ENCODE measurements at places on chromosomes 4 and X.

DNA sequence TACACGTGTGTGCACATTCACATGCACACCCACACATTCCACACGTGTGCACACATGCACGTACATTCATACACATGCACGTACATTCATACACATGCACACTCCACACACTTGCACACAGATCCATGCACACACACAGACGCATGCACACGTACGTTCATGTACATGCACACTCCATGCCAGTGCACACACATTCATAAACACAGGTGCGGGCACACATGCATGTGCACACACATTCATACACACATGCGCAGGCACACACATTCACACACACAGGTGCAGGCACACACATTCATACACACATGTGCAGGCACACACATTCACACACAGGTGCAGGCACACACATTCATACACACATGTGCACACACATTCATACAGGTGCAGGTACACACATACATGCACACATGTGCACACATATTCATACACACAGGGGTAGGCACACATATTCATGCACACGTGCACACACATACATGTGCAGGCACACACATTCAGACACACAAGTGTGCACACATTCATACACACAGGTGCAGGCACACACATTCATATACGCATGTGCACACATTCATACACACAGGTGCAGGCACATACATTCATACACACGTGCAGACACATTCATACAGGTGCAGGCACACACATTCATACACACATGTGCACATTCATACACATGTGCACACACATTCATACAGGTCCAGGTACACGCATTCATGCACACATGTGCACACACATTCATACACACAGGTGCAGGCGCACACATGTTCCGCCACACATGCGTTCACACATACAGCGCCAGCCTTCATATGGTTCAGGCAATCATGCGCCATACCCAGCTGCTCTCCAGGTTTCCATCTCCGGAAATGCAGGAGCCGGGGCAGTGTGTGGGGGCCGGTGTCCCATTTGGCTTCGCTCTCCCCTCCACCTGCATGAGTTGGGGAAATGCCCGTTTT is 124.8 kb downstream of the HMX1 start:
- no peak for DNase-seq

GRCh38 chrX:38987198-38987651 is 186.0 kb downstream of the MID1IP1 start:
- no peak for DNase-seq

DNA sequence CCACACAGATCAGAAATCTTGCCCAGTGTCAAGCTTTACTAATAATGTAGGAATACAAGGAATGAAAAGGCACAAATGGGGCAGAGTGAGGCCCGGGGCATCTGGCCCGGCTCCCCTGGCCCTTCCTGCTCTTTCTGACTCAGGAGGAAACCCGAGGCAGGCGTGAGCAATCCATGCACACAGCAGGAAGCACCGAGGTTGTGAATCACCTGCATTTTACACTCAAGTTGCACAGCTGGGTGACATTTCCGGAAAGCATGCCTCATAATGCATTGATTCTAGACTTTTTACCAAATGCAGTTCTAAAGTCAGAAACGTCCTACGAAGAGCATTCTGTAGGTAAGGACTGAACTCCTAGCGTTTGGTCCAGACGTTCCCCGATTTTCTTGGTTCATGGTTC is 38.9 kb downstream of the PRIMPOL start:
- no peak for DNase-seq

GRCh38 chr4:8152865-8153257 is 5.8 kb downstream of the ABLIM2 start:
- no peak for DNase-seq

GRCh38 chrX:115023811-115024210 is 6.4 kb upstream of the IL13RA2 start:
- DNase-seq, result no peak

GRCh38 chrX:35665311-35665710 is 132.8 kb upstream of the MAGEB16 start:
- DNase-seq, result no peak

DNA sequence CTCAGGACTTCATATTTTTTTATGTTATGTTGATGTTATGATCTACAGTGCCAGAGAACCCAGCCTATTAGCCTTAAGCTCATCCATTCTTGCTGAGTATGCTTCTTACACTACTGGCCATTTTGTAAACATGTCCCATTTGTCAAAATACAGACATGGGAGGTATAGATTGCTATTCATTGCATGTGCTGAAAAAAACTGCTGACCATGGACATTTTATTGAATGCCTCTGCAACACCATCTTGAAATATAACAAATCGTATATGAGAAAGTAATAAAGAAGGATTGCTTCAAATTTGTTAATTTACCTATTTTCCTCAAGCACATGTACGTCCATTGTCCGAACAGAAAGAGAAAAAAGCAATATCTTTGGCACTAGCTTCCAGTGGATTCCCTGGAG is 91.5 kb upstream of the FAM47A start:
- DNase-seq, result no peak

DNA sequence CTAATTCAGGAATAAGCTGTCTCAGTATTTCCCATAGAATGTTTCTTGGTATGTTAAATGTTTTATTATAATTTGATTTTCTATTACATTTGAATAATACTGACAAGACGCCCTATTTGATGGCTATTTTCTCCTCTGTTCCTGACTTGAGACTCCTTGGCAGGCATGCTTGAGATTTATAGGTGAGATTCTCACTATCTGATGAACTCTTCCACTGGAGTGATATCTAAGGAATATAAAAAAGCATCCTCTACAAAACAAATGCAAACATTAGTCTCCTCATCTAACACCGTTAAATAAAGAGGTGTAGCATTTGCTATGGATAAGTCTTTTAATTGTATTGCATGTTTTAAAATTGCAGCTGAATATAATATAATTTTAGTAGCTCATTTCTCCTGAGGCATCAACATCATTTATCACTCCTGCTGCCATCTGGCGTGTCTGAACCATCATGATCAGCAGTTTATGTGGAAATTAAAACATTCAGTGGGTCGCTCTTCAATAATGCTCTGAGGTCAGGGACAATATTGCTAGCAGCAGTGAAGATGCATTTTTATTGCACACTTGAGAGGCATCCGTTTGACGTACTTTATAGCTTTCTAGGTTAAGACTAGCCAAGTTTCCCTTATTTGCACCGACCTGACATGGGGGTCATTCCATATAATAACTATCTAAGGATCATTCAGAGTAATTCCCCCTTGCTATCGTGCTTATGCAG is 210.4 kb upstream of the GALNTL6 start:
- DNase-seq, result no peak

GRCh38 chr4:48787056-48787455 is 7.0 kb upstream of the FRYL start:
- DNase-seq, result no peak

GRCh38 chr4:143359644-143360193 is 23.0 kb downstream of the GAB1 start:
- no peak for DNase-seq

- no peak for DNase-seq
Observed at GRCh38 chr4:121144021-121144420, 20.1 kb downstream of the TNIP3 start.

GRCh38 chrX:153307276-153308178 is 14.0 kb downstream of the PNMA6F start:
- no peak for DNase-seq

DNA sequence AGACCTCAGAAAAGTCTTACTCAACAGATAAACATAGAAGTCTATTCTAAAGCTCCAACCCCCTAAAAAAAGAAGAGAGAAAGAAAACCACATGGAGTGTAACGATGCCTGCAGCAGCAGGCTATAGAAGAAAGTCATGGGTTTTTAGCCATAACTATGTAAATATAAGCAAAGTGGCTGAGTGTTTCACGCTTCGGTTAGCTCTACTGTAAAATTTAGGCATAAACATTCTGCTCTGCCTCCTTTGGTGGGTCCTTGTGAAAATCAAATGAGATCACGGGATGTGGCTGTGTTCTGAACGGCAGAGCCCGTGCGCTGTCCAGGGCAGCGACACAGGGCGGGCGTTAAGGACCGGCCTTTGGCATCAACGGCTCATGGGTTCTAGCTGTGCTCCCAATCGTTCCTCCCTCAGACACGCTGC is 78.4 kb downstream of the IRF2 start:
- no peak for DNase-seq

DNA sequence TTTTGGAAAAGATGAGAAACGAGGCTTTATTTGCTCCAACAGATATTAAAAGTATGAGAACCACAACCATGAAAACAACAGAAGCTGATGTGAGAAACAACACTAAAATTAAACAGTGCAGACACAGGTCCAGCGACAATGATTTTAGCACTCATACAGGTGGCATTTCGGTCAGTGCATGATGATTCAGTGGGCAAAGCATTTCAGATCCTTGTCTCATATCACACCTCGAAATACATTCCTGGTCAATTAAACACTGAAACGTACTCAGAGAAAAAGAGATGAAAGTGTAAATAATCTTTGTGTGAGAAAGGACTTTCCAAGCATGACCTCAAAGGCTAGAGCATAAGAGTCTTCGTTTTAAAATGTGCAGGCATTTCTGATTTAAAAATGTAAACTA is 85.2 kb downstream of the ACOX3 start:
- DNase-seq, result no peak

DNA sequence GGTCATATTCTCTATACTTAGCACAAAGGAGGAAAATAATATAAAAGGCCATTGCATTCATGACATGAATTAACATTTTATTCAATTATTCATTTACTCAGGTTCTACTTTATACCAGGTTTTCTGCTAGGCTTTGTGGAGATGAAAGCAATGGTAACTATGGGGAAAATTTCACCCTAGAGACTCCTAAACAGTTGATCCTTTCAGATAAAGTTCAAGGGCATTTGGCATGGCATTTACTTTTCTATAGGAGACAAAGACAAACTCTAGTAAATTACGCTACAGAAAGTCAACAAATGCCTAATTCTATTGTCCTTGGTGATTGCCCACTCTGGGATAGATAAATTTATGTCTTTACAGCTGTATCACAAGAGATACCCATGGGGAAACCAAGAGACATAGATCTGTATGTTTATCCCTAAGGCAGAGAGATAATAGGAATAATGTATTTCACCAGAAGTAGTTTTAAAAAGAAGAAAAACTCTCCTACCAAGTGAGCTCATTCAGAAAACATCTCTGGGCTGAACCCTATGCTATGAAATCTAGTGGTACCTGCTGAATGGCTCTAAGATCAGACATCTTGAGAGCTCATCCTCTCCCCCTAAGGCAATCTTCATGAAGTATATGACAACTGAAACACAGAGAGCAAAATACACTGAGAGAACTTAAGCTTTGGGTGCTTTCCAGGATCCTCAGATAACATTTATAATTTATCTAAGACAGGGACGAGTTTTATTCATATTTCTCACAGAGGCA is 316.7 kb downstream of the ANTXR2 start:
- DNase-seq, result no peak

GRCh38 chrX:153851981-153852380 is 21.6 kb upstream of the PDZD4 start:
- no peak for DNase-seq

- DNase-seq, result no peak
Observed at GRCh38 chr4:132065940-132066495, 1083.1 kb upstream of the PCDH10 start.

- no peak for DNase-seq
Observed at GRCh38 chr4:52244103-52244775, 193.1 kb downstream of the SPATA18 start.

DNA sequence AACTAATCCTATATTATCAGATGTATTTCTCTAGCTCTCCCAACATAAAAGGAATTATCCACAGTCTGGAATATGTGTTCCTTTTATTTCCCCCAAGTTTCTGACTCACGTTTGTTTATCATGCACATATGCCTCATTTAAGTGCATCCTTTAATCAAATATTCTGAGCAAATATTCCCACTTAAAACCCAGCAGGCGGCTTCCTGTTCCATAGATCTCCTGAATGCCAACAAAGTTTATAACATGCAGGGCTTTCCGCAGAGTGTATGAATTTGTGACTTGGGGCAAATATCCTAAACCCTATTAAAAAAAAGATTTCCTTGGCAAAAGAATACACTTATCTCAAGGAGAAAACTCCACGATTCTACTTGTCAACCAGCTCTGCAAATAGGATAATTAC is 16.9 kb downstream of the GLRA2 start:
- DNase-seq, result no peak

DNA sequence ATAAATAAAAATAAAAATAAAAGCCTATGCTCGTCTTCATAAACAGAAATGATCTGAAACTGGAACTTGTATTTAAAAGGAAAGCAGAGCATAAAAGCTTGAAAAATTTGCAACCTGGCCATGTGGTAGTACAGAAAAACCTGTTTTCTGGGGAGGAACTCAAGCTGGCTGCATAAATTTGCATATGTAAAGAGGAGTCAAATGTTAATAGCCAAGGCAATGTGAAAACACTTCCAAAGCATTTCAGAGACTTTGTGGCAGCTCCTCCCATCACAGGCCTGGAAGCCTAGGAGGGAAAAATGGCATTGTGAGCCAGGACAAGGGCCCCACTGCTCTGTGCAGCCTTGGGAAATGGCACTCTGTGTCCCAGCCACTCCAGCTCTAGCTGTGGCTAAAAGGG is 727.9 kb upstream of the DIAPH2 start:
- DNase-seq, result no peak

DNA sequence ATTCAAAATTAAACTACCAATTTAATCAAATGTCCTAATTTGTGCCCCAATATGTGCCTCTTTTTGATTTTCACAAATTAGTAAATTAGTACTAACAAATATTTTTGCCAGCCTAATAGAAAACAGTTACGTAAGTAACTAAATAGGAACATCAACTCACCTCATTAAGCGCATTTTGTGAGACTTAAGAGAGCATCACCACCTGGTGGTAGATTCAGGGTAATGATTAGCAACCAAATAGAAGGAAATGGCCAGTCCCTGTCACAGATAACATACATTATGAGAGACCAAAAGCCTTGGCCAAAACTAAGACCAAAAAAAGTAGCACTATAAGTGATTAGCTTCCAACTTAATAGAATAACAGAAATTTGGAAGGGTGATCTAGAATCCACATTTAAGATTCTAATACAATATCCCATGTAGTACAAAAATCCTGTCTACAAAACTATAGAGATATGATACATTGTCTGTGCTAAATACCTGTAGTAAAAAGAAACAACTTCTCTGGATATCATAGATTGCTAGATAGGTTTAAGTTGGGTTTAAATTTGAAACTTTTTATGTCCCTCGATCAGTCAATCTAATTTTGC is 46.7 kb downstream of the C4orf46 start:
- DNase-seq, result no peak

All from mucosa of gallbladder (tissue), 1 donor.